HT-29 (cell line): ENCODE measurements at places on chromosomes 2 and 18. TPM values are rescaled to one million over a fixed set of nuclear protein-coding genes. Genes with fewer than 3 reads are reported as not detected.

Gene KRTCAP3
- 29.3 and 30.4 TPM in 2 replicates for total RNA-seq

Gene C2orf78
- total RNA-seq, result not detected in 2 replicates

Gene PRSS56
- not detected in 2 replicates for total RNA-seq

Gene GREB1L
- not detected in 2 replicates for total RNA-seq

Gene CCDC178
- not detected in 2 replicates for total RNA-seq

Gene MALL
- 82.0 and 83.0 TPM in 2 replicates for total RNA-seq

Gene CD302
- total RNA-seq, result 1.8 and 2.0 TPM in 2 replicates

Gene SLC14A1
- 5.9 and 6.2 TPM in 2 replicates for total RNA-seq

Gene RPRD1A
- 33.9 and 35.3 TPM in 2 replicates for total RNA-seq

Gene XIRP2
- not detected in 2 replicates for total RNA-seq

Gene REG1A
- total RNA-seq, result not detected in 2 replicates

Gene XPO1
- total RNA-seq, result 85.6 and 101 TPM in 2 replicates

GRCh38 chr2:181751266-181752030 lies 71.1 kb upstream of the NEUROD1 start:
- DNase-seq, result no peak

DNA sequence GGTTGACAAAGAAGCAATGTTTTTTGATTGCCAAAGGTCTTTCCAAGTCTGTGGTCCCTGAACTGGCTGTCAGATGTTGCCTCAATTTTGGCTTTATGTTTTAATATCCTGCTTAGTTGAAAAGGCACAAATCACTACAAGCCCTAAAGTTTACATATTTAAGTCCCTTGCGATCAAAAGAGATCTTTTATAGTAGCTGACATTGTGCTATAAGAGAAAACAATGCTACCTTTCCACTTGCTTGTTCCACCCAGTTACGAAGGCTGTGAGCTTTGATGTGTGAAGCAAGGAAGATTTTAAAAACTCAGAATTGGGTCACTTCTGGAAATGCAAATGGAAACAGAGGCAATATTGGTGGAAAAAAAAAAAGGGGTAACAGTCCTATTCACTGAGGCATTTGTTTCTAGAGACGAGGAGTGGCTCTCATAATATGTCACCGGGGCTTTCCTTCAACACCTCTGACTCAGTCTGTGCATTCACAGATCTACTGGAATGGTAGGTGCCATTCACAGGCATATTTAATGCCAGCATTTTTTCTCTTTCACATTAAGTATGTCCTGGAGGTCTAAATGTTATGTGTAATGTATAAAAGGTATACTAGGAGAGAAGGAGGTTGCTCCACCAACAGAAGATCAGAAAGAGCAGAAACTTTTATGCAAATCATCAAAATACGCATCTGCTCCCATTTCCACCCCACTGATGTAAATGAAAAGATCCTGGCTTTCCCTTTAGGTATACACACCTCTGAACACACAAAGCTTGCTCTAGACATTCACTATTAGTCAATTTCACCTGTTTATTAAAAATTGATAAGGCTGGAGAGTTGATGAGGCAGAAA lies 91.8 kb downstream of the TGIF1 start:
- DNase-seq, result peak; percentile 28

DNA sequence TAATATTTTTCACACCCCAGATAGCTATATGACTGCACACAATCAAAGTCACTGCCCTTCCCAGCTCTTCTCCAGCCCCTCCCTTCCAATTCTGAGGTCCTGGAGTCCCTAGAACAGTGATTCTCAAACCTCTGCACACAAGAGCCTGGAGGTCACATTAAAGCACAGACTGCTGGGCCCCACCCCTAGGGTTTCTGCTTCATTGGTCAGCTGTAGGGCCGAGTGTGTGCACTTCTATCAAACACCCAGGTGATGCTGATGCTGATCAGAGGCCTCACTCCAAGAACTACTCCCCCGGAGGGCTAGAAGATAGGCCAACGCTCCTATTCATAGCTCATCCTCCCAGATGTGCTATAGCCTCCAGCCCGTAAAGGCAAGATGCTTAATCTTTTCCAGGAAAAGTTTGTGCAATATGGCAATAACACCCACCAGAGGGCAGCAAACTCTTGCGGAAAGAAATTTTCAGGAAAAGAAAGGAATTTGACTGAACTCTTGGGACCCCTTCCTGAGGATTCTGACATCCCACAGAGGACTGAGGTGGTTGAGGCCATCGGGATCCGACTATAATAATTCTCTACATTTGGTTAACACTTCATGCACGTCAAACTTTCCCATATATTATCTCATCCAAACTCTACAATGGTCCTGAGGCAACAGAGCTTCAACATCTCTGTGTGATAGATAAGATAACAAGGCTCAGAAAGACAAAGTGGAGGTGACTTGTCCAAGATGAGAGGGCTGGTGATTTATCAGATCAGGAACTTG lies 194.2 kb upstream of the PKDCC start:
- peak; percentile 81 for DNase-seq

DNA sequence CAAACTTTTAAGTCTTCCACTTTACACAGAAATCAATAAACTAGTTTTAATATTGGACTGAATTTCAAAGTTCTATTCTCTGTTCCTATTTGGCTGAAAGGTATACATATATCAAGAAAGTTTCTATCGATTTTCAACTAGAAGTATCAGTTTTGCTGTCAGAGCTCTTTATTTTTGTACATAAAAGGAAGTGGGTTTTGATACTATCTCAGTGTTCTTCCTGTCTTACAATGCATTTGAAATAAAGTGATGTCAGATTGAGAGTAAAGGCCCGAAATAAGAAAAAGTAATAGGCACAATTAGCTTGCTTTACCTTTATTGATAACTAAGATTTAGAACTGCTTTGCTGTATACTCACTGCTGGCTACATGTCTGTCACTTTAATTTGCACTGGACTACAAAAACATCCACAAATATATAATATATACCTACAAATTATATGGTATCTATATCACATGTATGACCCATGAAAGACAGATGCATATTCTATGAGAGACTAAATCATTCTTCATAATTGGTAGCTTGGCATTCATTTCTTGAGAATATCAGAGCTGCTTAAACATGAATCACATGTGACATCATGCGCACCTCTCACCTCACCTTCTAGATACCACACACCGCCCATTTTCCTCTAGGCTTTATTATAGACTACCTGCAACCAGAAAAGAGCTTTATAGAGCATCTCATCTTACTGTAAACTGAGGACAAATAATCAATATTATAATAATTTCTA lies 83.6 kb downstream of the ASXL2 start:
- DNase-seq, result no peak

- no peak for DNase-seq
Measured at GRCh38 chr2:236904389-236905263, 181.1 kb upstream of the COPS8 start.

- no peak for DNase-seq
Measured at GRCh38 chr2:11387843-11388242, 43.4 kb upstream of the ROCK2 start.

GRCh38 chr18:58529714-58530354 lies 99.1 kb downstream of the ALPK2 start:
- DNase-seq, result peak; percentile 66

DNA sequence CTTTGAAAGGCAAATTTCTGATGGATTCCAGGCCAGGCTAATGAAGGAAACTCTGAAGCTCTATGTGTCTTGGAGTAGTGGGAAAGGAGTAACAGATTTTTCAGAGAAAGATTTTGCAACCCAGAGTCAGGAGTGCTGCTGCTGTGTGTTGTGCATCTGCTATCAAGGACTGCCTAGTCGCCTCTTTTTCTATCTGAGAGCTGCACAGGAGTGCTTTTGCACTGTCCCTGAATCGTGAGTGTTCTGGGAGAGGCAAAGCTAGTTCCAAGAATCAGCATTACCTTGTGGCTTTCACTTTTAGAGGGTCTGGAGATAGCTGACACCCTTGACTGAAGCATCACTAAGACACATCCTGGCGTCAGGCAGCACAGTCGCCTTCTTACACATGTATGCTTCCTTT lies 336.4 kb downstream of the PARD3B start:
- no peak for DNase-seq

GRCh38 chr2:54577944-54578647 lies 122.0 kb downstream of the SPTBN1 start:
- no peak for DNase-seq

GRCh38 chr2:148124271-148124670 lies 103.4 kb downstream of the MBD5 start:
- no peak for DNase-seq

GRCh38 chr18:27411013-27411412 lies 225.9 kb upstream of the CHST9 start:
- no peak for DNase-seq

- DNase-seq, result no peak
Measured at GRCh38 chr2:15364561-15364960, 196.6 kb downstream of the NBAS start.

- no peak for DNase-seq
Measured at GRCh38 chr2:240812301-240812680, 7.7 kb downstream of the KIF1A start.

GRCh38 chr2:71878626-71879508 lies 268.8 kb downstream of the CYP26B1 start:
- DNase-seq, result no peak

DNA sequence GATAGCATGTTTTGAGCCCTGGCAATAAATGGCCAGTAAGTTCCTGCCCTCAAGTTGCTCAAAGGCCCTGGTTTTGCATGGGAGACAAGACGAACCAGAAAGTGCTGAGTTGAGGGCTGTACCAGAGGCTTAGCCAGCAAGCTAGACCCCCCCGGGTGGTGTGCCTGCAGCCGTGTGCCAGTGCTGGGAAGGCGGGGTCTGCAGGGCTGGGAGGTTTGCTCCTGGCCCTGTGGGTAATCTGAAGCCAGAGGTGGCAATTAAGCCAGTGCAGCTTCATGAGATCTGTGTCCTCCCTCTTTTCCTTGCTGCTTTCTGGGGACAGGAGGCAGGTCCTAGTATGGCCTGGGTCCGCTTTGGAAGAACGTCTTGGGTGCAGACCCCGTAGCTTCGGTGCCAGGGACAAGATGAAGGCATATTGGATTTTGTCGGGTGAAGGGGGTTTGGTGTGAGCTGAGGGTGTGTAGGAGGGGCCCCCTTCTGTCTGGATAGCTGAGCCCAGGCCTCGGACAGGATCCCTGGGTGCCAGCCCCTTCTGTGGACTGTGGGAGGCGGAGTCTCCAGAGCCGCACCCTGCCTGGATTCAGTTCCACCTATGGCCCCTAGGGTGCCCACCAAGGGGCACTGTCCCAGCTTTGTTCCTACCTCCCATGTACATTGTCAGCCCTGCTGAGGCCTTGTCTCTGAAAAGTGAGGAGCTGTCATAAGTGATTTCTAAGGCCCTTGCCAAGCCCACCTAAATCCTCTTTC lies 15.6 kb downstream of the ATOH8 start:
- no peak for DNase-seq

DNA sequence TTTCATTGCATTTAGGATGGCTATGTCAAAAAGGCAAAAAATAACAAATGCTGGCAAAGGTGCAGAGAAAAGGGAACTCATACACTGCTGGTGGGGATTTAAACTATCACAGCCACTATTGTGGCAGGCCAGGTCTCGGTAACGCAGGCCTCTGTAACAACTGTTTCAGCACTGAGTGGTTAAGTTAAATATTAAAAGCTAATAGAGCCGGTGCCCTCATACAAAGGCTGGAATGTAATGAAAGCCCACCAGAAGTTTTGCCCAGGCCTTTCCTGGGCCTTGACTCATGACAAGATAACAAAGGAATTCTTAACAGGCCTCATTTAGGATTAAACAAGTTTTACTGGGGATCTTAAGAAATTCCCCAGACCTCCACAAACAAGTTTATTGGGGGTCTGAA lies 10.7 kb downstream of the MERTK start:
- DNase-seq, result no peak

DNA sequence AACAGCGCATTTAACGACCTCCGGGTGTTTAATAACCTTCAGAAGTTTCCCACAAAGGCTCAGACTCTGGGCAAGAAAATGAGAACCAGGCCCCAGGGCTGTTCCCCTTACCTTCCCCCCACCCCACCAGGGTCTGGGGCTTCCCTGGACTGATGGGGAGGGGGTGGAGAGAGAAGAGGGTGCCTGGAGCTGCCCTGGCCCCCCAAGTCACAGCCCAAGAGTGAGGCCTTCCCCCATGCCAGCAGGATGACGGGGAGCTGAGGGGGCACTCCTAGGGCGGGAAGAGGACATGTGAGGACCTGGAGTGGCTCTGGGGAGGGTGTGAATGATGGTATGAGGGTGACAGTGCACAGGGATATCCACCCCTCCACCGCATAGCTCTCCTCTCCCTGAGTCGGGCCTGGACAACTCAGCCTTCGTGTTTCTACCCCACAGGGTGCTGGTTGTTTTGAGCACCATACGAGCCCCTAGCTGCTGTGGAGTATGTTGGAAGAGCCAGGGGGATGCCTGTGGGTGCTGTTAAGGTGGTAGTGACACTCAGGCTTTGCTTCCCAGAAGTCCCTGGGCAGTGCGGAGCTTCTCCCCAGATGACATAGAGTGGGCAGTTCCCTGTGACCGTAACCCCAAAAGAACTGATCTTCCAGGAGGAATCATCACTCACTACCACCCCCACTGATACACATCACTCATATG lies 3.9 kb downstream of the PKDCC start:
- no peak for DNase-seq

DNA sequence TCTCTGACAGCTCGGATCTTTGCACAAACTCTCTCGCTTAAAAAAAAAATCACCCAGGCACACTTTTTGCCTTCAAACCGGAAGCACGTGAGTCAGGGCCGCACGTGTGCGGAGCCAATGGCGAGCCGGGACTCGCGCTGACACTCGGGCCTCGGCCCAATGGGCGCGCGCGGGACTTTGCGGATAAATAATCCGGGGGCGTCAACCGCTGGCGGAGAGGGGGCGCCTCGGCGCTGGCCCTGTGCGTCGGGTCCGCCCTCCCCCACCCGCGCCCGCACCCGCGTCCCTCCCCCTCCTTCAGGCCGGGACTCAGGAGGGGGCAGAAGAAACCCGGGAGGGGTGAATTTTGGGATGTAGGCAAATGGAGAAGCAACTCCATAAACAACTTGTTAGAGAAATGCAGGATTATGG lies 319 bp upstream of the EN1 start:
- no peak for DNase-seq
